Stomach (tissue), 19 donors: ENCODE measurements at places on chromosomes 16 and 17. TPM values are rescaled to one million over a fixed set of nuclear protein-coding genes. Genes with fewer than 3 reads are reported as not detected.

GRCh38 chr16:19225651-19226050 lies 57.6 kb downstream of the SYT17 start:
- DNase-seq: no peak

DNA sequence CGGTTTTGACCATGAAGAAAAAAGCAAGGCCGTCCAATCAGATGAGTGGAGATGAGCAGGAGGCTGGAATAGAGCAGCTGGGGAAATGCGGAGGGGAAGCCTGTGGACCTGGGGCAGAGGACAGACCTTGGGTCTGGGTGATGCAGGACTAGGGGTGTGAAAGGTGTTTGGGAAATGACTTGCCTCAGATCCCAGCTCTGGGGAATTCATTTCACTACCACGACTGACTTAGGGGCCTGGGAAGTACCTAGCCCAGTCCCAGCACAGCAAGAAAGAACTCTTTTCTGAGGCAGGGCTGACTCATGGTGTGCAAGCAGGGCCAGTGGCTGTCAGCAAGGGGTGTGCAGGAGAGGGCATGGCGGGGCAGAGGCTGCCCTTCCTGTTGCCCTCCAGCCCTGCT lies 14.8 kb downstream of the DNAI2 start:
- DNase-seq: no peak

DNA sequence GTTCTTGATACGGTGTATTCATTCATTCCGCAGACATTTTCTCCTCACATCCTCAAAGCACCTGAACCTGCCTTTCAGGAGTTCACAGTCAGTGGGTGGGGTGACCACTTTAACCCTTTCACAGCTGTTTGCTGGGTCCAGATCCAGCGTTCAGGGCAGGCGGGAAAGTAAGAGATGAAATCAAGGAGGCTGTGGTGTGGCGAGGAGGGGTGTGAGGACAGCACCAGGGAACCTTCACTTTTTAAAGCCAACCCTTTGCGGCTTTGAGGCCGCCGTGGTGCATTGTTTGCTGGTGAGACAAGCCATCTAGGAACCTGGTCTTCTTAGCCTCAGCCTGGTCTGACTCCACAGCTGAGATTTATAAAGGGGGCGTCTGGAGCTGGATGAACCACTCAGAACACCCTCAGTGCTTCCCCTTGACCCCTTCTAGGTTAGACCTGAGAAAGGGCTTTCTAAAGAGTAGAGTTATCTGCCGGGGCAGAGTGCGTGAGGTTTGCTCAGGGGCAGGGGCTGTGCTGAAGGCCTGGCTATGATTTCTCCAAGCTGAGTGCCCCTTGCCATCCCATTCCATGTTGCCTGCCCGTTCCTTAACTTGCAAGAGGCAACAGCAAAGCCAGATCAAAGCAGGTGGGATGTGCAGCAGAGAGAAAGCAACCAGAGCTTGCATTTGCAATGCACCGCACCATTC lies 933 bp downstream of the CCR7 start:
- peak; percentile 22 for DNase-seq

GRCh38 chr17:83008526-83008925 lies 70.9 kb upstream of the METRNL start:
- no peak for DNase-seq

DNA sequence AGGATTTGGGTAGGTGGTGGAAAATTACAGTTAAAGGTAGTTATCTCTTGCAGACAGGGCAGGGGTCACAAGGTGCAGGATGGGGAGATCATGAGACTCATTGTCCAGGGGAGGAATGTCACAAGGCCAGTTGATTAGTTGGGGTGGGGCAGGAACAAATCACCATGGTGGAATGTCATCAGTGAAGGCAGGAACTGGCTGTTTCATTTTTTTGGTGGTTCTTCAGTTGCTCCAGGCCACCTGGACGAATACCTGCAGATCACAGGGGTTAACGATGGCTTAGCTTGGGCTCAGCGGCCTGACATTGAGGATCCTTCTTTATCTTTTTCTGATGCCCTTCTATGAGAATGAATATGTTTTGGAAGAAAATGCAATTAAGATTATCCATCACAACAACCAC lies 87.1 kb downstream of the KPNA2 start:
- DNase-seq: no peak

GRCh38 chr16:56423584-56424403 lies 1.6 kb downstream of the AMFR start:
- DNase-seq: peak; percentile 14

- DNase-seq: no peak
Observed at GRCh38 chr17:9095390-9095789, 74.1 kb downstream of the NTN1 start.

GRCh38 chr16:2692948-2693651 lies 10.8 kb downstream of the KCTD5 start:
- DNase-seq: peak; percentile 52

DNA sequence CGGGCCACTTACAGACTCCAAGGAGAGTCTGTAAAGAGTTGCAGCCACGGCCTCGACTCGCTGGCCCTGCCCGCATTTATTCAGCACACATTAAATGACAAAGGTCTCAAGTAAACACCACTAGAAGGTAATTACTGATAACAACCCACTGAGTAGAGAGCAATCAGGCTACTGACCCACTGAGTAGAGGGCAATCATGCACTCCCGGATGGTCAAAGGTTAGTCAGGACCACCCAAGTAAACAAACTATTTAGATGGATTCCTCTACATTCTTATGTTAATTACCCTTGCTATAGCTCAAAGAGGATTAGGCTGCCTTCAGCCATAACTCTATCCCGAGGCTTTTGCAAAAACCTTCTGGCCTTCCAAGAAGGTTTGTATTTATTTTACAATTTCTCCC lies 30.7 kb upstream of the ZNF267 start:
- no peak for DNase-seq

- peak; percentile 69 for DNase-seq
Observed at GRCh38 chr16:566475-567372, at the start of gene NHLRC4. NHLRC4 (plus strand) TSS chr16:567005; CDS start chr16:568048, 1,043 bp downstream.

DNA sequence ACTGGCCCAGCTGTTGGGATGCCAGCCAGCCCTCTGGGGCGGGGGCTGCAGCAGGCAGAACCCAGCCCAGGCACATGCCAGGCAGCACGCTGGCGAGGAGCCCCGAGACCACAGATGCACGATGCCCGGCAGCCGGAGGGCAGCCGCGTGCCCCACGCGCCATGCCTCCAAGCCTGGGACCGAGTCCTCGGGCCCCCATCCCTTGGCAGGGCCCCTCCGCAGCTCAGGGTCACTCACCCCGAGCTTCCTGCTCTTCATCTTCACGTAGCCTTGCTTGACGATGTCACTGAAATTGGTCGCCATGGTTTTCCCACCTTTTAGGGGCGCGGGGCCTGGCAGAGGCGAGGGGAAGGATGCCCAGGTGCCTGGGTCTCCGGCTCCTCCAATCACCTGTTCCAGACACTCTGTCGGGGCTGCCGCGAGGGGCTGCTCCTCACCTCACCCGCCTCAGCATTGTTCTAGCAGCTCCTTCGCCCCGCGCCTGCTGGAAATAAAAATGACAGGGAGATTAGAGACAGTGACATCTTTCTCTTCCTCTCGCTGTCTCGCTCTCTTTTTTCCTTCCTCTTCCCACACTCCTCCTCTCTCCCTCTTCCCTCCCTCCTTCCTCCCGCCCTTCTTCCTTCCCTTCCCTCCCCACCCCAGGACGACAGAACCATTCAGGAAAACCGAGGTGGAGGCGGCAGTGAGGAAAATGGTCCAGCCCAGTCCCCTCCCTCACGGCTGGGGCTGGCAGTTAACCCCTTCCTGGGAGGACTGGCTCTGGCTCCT lies 6.9 kb downstream of the DOK4 start:
- DNase-seq: peak; percentile 86

- peak; percentile 57 for DNase-seq
Observed at GRCh38 chr17:77474292-77474988, 333.7 kb downstream of the SEC14L1 start.

DNA sequence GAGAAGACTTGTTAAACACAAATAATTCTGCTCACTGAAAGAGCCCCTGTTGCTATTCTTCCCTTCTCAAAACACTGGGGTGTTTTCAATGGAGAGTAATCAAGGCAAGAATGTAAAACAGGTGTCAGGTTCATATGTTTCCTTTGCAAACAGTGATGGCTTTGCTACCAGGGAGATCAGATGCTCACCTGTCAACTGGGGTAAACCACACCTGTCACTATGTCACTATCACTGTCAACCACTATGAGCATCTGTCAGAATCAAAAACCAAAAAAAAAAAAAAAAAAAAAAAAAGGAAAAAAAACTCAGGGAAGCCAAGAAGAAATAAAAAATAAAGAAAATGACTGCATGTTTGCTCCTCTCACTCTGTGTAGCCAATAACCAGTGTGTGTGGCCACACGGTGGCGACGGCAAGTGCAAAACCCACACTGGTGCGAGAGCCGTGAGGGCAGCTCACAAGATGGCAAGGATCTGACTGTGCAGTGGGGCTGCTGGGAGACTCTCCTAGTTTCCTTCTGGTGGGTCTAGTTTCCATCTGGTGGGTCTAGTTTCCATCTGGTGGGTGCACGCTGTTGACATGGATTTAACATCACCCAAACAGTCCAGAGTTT lies 22.7 kb downstream of the USP22 start:
- DNase-seq: peak; percentile 55

DNA sequence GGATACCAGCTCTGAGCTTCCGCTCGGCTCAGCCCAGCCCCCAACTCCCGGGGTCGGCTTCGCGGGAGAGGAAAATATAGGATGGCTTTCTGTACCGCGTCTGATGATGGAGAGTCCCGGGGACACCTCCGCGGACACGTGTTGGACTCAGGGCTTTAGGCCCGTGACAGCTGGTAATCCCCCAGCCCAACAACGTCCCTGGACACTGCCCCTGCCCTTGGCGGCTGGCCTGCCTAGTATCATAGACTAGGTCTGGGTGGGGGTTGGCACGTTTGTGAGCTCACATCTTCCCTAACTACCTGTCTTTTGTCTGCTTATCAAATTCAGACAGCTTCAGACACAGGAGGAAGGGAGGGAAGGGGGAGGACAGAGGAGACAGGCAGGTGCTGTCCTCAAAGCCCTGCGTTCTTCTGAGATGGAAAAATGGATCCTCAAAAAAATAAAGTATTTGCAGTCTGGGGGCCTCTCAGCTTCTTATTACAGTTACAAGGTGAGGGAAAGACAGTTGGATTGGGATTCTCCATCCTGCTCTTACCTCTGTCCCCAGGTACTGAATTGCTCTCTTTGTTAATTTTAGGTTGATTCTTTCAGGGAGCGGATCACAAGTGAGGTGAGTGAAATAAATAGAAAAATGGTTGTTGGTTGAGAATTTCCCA lies 698 bp downstream of the PSME3 start:
- no peak for DNase-seq

DNA sequence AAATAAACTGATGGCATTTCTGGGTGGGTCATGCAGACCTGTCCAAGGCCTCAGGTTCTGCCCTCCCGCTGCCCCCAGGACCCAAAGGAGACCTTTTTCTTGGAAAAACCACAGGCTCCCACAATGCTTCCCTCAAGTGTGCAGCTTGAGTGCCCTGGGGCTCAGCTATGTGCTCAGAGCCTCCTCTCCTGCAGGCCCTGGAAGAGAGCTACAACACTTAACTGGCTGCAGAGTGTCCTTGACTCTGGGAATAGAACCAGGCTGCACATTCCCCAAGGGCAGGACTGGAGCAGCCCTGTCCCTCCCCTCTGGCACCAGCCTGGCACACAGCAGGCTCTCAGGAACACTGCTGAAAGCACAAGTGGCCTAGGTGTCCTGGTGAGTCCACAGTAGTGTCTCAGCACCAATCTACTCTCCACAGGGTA lies 4.8 kb upstream of the SREBF1 start:
- peak; percentile 57 for DNase-seq

DNA sequence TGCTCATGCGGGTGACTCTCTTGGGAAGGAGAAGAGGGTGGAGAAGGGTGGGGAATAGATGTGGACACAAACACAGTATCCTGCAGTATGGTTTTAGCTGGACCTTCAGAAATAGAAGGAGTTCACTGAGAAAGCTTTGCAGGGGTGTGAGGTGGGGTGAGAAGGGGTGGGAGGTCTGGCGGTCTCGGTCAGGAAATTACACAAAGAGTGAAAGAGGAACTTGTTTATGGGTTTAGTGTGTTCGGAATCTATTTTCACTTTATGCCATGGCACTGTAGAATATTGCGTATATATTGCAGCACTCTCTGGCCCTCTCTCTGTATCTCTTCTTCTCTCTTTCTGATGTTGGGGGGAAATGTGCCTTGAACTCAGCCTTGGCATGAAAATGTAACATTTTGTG lies 148.2 kb upstream of the GOT2 start:
- DNase-seq: peak; percentile 7

DNA sequence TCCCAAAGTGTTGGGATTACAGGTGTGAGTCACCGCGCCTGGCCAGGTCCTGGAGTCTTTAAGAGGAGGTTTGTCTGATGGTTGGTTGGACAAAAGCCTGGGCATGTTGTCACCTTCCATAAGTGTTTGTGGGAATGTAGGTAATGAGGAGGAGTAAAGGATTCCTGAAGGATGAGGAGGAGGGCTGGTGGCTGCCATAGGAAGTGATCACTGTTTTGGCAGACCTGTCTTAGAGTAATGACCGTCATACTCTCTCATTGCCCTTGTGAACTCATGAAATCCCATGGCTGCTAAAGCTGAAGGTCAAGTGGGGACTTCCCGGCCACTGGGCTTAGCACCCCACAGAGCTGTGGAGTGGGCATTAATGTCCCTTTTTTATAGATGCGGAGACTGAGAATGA lies 40.5 kb downstream of the TENT4B start:
- no peak for DNase-seq

GRCh38 chr17:50053654-50053960 lies 2.3 kb upstream of the ITGA3 start:
- DNase-seq: no peak

DNA sequence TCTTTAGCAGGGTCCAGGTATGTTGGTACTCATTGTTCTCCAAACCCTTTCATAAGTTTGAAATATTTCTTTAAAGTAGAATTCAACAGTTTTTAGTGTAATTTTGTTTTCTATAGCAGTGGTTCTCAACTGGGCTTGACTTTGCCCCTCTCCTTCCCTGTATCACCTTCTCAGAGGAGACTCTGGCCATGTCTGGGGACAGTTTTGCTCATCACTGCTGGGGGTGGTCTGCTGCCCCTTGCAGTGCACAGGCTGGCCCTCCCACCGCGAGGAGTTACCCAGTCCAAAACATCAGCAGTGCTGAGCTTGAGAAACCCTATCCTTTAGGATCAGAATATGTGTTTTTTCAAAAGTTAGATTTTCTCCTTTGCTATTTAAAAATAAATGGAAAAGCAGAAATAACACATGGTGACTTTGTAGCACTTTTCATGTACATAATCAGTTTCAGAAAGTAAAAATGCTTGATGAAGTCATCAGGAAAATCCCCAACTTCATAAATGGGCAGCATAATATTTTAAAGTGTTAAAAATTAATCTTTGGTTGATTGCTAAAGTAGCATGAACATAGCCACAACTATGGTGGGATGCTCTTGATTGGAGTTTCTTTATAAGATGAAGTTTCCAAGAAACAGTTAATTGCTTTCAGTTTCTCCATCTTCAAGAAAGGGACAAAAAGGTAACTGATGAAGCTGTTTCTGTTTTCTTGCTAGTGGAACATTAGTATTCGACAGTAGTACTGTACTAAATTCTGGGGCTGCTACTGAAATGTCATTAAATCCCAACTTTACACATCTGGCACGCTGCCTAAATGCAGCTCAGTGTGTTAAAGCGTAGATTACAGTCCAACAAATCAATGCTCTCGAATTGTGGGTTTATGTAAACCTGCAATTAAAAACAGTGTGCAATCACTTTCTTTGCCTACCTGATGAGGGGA lies 70.3 kb downstream of the NETO2 start:
- no peak for DNase-seq

Gene WNT3
- total RNA-seq: not detected

Gene AOC2
- 0.92 TPM for total RNA-seq

Gene RND2
- total RNA-seq: 5.8 TPM

Gene ABCA3
- 4.9 TPM for total RNA-seq

Gene DECR2
- 7.6 TPM for total RNA-seq

Gene ZNF594
- 14.5 TPM for total RNA-seq

Gene SLC5A10
- total RNA-seq: not detected

Gene NEUROD2
- total RNA-seq: not detected
